ENCODE measurements at places on chromosomes 1 and 21.

DNA sequence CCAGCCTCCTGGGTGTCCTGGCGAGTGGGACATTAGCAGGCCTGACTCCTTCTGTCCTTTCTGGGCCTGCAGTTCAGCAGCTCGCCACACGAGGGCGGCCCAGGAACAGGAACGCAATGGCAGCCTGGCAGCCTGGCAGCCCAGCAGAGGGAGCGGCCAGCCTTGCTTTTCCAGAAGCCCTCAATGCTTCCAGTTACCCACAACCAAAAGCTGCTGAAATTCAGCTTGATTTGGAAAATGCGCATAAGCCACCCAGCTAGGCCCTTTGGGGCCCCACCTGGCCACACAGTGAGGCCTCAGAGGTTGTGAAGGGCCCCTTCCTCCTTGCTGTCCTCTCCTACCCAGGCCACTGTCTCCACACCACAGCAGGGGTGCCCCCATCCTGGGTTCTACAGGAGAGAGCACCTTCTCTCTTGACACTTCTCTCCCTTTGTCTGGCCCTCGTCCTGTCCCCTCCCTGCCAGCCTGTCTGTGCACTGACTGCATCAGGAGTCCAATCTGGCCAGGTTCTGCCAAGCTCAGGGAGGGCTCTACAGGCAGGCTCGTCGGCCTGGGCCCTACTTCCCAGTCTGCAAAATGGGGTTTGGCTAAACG lies 103.4 kb upstream of the VAMP3 start:
- DNase-seq, result peak; percentile 26

- no peak for DNase-seq
Measured at GRCh38 chr1:14660801-14661200, 62.3 kb downstream of the KAZN start.

- peak; percentile 57 for DNase-seq
Measured at GRCh38 chr1:109399326-109399957, 1.7 kb upstream of the SORT1 start.

- no peak for DNase-seq
Measured at GRCh38 chr1:90155721-90156487, 161.0 kb downstream of the ZNF326 start.

- DNase-seq, result peak; percentile 31
Measured at GRCh38 chr1:23751050-23751814, 8.0 kb downstream of the ELOA start.

DNA sequence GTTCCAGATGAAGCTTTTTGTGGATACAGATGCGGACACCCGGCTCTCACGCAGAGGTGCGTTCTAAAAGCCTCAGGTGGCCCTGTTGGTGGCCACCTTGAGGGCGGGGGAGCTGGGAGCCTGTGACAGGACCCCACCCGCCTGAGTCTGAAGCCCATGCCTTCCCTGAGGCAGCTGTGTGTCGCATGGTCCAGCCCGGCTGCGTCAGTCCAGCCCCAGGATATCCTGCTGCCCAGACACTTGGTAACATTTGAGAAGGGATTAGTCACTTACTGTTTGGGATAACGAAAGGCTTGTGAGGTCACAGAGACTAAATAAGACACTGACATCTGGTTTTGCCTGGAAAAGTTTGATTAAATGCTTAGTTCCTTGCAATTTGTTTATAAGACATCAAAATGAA lies 68.9 kb downstream of the UCK2 start:
- peak; percentile 36 for DNase-seq

DNA sequence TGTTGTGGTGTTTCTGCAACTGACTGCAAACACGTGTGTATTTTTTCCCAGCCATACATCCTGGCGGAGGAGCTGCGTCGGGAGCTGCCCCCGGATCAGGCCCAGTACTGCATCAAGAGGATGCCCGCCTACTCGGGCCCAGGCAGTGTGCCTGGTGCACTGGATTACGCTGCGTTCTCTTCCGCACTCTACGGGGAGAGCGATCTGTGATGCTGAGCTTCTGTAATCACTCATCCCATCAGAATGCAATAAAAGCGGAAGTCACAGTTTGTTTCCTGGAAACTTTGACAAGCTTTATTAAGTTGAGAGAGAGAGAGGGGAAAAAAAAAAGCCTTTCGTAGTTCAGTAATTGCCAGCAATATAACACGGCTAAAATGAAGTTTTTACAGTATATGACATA lies 32.7 kb upstream of the MTR start:
- no peak for DNase-seq

DNA sequence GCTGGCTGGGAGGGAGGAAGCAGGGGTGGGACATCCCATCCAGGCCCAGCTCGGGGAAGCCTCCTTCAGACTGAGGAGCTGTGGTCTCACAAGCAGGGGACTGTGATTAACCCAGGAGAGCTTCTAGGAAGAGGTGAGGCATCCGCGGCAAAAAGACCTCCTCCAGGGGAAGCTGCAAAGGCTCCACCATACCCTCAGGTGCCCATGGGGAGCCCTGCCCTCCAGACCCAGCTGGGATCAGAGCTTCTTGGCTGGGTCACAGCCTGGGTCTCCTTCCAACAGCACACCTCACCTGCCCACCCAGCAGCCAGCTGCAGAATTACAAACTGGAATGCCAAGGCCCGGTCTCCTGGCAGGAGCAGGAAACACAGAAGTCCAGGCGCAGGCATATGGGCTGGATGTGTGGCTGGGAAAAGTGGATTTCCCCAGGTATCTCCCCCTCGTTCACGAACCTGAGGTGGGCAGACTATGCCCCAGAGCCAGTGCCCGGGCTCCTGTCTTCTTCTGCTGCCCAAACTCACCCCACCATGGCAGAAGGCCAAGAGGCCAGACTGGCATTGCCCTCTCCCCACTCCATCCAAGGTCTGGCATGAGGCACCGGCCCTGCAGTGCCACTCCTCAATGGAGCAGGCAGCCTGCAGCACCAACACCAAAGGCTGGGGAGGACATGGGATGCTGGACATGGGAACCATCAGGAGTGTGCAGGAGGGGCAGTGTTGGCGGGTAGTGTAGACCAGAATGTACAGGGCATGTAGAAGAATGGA lies 15.4 kb upstream of the ARF1 start:
- DNase-seq, result no peak

GRCh38 chr1:23433122-23433521 lies 8.6 kb upstream of the TCEA3 start:
- no peak for DNase-seq

DNA sequence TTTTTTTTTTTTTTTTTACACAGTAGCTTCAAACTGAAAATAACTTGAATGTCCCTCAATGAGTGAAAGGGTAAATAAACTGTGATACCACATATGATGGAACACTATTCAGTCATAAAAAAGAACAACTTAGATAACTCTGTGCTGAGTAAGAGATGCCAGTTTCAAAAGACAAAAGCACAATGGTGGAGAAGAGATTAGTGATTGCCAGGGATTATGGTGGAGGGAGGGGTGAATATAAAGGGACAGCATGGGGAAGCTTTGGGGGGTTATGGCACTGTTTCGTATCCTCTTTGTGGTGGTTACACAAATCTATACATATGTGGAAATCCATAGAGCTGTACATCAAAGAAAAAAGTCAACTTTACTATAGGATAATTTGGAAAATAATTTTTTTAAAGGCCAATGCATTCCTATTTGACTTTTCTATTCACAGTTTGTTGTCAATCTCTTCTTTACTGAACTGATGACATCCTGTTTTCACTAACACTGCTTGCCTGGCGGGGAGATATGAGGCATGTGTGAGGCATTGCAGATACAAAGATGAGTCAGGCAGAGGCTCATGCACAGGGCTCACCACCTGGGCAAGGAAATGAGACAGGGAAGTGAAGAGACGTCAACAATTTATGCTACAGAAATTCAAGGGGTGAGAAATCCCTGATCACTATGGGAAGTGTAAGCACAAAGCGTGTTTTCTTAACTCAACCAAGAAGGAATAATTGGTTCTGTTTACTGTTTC lies 302.7 kb downstream of the DUSP10 start:
- DNase-seq, result peak; percentile 72

- DNase-seq, result no peak
Measured at GRCh38 chr1:114756949-114757454, 782 bp downstream of the CSDE1 start.

- no peak for DNase-seq
Measured at GRCh38 chr1:71908871-71909390, 373.4 kb downstream of the NEGR1 start.

- no peak for DNase-seq
Measured at GRCh38 chr1:206946261-206946660, at the start of gene PIGR. Gene PIGR, minus strand, starts transcription at chr1:206946466. Its CDS starts 5,935 bp downstream, at chr1:206940531.

GRCh38 chr1:25689686-25690381 lies 73.2 kb downstream of the MAN1C1 start:
- no peak for DNase-seq

DNA sequence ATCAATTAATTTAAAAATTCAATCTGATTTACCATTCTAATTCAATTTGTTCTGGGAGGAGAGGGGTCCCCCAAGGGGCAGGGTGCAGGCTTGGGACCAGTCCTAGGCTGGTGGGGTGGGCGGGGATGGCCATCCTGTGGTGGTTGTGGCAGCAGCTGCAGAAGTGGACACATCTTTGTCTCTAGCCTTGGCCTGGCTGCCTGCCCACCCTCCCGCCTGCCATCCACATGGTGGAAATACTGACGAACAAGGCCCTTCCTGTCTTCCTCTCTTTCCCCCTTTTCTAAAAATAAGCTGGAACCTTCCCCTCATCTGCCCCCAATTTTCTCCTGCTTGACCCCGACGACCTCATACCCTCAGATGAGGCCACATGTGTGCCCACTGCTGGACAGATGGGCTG lies 130.9 kb downstream of the FOXD2 start:
- DNase-seq, result no peak

DNA sequence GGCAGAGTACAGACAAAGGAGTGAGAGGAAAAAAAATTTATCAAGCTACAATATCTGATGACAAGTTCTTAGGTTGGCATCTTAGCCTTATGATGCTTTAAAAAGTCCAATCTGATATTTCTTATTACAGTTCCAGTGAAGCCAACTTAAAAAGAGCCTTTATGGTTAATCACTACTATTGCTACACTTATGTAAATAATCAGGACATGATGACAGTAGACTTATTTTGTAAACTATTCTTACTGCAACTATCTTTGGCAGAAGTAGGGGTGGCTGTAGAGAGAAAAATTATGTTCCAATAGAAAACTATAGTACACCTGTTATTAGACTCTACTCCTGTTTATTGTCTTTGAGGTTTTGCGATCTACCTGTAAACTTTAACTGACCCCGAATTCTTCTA lies 25.8 kb upstream of the NUF2 start:
- DNase-seq, result no peak

DNA sequence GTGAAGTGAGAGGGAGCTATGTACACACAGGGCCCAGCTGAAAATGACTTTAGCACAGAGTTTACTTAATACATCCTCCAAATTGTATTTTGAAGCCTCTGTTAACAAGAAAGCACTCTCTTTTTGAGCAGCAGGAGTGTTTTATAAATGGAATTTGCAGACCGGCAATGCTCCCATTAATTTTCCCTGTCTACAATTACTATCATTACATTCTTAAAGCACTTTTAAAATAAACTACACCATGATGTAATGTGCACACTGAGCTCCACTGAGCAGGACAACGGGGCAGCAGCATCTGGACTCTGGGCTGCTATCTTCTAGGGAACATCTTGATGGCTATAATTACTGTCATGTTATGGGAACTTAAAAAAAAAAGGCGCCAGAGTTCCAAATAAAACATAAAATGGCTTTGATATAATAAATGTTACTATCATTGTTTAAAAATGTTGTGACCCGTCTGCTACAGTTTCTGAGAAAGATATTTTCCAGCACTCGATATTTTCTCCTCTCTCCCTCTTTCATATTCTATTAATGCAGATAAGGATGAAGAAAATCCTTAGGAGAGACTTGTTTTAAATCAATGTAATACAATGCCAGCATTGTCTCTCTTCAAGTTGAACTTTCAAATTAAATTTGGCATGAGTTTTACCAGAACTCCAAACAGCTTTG lies 150.9 kb downstream of the HLX start:
- no peak for DNase-seq

DNA sequence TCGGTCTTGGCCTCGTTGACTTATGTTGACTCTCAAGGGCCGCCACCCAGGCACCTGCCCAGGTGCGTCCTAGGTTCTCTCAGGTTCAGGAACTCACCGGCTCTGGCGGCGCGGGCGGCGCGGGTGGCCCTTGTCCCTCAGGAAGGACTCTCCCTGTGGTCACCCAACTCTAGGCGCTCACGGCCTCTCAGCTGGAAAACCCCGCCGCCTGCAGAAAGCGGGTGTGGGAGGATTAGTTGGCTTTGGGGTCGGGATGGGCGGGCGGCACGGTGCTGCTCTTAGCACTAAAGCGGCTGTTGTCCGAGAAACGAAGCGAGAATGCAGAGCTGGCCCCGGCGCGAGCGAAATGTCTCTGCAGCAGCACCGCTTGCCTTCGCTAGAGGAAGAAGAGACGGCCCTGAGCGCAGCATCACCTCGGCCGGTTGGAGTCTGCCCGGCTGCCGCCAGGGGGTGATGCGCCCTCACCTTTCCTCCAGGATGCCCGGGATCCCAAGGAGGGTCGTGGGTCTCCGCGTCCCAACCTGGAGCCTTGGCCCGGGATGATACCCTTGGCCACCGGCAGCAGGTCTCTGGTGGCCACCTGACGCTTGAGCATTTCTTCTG lies 8.1 kb upstream of the TADA1 start:
- DNase-seq, result no peak

- no peak for DNase-seq
Measured at GRCh38 chr1:905811-906599, 17.7 kb upstream of the SAMD11 start.

DNA sequence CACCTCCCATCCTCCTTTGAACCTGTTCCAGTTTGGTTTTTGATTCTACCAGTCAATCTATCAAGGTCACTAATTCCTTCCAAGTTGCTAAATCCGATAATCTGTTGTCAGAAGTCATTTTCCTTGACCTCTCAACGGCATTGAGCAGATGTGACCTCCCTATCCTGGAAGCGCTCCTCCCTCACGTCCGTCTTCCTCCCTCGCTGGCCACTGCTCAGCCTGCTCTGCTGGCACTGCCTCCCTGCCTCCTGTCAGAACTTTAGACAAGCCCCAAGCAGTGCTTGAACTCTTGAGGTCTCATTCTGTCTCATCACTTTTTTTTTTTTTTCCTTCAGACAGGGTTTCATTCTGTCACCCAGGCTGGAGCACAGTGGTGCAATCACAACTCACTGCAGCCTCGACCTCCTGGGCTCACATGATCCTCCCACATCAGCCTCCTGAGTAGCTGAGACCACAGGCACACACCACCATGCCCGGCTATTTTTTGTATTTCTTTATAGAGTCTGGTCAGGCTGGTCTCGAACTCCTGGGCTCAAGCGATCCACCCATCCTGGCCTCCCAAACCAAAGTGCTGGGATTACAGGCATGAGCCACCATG lies 4.4 kb upstream of the ACOT7 start:
- DNase-seq, result no peak
